ENCODE measurements at places on chromosomes 2 and 18.
A peak's percentile ranks its signal among the peaks of the same experiment; 100 is the strongest.

DNA sequence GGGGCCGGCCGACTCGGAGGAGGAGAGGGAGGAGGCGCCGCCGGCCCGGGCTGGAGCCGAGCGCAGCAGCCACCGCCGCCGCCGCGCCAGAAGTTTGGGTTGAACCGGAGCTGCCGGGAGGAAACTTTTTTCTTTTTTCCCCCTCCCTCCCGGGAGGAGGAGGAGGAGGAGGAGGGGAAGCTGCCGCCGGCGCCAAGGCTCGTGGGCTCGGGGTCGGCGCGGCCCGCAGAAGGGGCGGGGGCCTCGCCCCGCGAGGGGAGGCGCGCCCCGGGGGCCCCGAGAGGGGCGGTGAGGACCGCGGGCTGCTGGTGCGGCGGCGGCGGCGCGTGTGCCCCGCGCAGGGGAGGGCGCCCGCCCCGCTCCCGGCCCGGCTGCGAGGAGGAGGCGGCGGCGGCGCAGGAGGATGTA, 316 bp downstream of the CRIM1 start:
- DNase-seq, result no peak

- DNase-seq, result no peak
Measured at GRCh38 chr18:55088000-55088401, 128.7 kb upstream of the CCDC68 start.

GRCh38 chr2:140383781-140384180, 1603.6 kb upstream of the NXPH2 start:
- no peak for DNase-seq

DNA sequence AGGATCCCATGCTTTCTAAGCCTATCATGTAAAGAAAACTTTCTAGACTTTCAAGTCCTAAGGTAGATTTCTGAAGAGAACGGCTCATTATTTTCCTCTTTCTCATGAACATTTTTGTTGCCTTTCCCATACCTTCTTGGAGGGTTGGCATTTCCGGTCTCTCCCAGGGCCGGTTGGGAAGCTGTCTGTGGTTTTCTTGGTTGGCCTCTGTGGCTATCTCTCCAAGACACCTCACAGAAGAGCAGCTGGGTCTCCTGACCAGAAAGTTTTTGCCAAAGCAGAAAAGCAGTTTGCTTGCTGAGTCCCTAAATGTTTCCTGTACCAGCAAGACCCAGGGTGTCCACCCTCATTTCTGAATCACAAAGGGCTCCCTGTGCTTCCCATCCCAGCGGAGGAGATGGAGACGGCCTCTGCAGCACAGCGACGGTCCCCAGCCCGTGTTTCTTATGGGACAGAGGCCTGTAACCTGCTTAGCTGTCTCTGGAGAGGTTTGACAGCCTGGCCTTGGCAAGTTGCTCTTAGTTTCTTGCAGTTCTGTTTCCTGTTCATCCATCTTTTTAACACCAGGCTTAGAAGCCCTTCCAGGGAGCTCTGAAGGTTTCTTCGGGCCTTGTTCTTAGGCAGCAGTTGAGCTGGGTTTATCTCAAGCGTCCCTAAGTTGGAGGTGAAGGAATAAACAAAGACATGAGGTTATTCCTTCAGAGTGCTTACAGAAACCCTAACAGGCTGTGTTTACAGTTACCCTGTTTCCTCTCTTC, 39.8 kb downstream of the GREB1 start:
- DNase-seq, result no peak

DNA sequence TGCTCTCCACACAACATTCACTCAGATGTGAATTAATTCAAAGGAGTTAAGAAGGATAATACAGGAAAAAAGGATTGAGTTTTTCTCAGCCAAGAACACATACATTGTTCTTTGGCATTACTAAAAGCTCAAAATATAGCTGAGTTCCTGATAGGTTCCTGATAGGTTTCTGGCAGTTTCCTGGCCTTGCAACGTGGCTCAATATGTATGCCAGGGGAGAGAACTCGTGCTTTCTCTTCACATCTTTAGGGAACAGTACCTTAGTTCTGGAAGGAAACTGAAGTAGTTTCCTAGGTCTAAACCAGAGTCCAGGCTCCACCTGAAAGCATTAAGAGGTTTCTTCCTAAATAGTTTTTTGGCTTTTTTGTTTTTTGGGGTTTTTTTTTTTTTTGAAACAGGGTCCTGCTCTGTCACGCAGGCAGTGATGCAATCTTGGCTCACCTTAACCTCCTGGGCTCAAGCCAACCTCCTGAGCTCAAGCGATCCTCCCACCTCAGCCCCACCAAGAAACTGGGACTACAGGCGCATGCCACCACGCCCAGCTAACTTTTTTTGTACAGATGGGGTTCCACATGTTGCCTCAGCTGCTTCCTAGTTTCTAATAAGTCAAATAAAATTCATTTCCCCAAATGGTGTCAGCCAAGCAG, 42.8 kb downstream of the ESCO1 start:
- no peak for DNase-seq

DNA sequence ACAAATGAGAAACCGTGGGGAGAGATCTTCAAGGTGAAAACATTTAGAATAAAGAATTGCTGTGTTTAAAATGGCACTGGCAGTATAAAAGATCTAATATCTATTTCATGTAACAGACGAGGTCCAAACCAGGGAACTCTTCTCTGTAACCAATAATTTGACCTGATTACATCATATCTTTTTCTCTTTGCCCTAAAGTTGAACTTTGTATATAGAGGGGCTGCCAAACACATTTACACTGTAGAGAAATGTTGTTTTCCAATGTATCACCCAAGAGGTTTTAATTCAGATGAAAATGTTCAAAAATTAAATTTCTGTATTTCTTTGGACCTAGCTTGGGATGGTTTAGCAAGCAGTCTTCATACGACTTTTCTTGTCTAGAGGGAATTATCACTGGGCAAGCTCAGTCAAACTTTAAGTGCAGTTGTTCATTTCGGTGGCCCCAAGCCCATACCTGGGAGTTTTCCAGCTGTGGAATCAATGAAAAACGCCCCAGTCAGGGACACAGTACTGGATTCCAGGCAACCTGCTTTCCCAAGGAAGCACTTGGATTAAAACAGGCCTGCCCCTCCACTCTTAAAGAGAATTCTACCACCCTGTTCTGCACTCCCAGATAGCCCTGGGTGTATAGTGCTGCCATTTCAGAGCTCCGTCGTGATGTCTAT, 208.5 kb upstream of the FN1 start:
- DNase-seq, result no peak

DNA sequence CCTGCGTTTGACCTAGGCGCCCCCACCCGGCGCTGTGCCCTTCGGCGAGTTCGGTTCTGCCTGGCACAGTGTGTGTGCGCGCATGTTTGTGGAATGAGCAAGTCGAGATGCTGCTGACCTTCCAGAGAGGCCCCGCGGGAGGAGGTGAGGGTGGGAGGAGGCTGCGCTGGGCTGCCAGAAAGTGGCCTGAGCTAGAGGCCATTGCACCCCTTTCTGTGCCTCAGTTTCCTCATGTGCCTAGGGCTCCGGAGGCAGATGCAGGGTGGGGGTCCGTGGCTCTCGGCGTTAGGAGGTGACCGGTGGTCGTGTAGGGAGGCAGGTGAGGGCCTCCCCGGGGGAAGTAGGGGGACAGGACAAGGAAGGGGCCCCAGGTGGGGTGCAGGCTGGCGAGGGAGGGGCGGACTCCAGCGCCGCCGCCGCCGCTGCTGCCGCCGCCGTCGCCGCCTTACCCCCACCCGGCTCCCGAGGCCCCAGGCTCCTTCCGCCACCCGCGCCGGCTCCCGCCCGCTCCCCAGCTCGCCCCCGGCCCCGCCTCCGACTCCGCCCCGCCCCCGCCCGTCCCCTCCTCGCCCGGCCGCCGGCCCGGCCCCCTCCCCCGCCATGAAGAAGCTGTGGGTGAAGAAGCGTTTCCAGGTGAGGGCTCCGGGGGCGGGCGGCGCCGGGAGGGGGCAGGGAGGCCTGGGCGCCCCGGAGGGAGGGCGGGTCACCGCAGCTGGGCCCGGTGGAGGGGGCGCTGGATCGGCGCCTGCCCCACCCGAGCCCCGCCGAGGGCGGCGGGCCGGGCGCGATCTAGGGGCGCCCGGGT, 7.0 kb downstream of the SPEG start:
- peak; percentile 45 for DNase-seq

GRCh38 chr2:44880125-44880483, 61.4 kb upstream of the SIX3 start:
- no peak for DNase-seq

DNA sequence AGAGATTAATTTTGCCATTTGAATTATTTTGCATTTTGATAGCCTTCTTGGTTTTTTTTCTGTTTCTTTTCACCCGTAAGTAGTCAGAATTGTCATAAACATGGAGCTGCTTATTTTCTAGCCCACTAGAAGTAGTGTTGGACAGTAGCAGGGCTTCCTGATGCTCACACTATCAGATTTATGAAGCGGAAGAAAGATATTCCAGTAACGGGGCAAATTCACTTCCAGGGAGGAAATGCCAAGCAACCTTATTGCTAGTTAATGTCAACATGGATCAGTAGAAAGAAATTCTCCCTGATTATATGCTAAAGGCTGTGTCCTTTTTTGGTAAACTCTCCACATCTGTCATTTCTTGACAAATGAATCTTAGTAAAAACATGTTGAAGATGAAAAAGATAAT, 19.2 kb upstream of the ADAM23 start:
- no peak for DNase-seq

GRCh38 chr18:12271376-12272235, 17.4 kb downstream of the CIDEA start:
- DNase-seq, result no peak

DNA sequence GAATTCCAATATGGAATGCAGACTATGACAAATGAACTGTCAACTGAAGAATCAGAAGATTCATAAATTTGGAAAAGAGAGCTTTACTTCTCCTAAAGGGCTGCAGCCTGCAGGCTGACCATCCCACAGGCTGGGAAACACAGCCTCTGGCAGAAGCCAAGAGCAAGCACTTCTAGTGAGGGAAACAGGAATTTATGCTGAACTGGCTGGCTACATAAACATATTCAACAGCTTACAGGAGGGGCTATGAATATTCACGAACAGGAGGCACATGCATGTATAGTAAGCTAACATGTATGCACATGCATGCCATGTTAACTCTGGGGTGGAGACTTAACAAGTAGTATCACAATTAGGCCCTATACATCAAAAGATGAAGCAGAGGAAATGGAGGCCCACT, 17.6 kb downstream of the HIBCH start:
- DNase-seq, result no peak

Measured in stimulated activated CD4-positive, alpha-beta T cell treated with anti-CD3 and anti-CD28 coated beads, TNF-alpha, amount 100 ng/mL, for 1 hour (primary cell).